8988T (cell line): ENCODE measurements at places on chromosomes 1 and 21.
A peak's percentile ranks its signal among the peaks of the same experiment; 100 is the strongest.

GRCh38 chr1:25239681-25240541, 7.3 kb downstream of the RSRP1 start:
- peak; percentile 69 for DNase-seq

- DNase-seq = no peak
Observed at GRCh38 chr1:157948312-157949073, 45.0 kb upstream of the KIRREL1 start.

GRCh38 chr1:221344693-221345092, 397.2 kb downstream of the DUSP10 start:
- DNase-seq = no peak

DNA sequence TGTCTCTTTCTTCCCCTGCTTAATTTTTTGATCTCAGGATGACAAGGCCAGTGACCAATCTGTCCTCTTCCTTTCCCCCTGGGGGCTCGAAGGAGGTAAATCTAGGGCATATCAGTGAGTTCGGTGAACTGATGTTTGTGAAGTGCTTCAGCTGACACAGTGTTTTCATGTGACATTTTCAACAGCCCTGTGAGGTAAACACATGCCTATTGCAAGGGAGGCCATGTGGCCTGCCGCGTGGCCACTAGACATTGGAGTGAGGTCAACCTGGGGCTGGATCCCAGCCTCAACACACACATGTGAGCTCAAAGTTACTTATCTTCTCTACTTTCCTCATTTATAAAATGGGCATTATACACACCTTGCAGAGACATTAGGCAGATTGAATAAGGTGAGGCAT, 126.3 kb downstream of the PLPP3 start:
- no peak for DNase-seq

DNA sequence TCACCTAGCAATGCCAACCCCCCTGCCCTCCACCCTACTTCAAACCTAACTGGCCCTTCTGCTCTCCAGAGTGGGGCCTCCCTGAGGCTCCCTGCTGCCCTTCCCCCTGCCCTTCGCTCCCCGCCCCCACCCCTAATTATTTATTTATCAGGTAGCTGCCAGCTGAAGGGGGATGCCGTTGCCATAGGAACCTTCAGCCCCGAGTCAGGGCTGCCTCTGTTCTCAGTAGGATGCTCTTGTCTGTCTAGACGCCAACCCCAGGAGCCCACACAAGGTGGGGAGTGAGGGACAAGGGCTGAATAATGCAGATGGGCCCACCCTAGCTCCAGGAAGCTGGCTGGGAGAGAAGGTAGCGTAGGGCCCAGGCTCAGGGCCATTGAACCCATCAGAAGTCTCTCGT, 41.1 kb downstream of the NKAIN1 start:
- DNase-seq = no peak

GRCh38 chr1:6026095-6026809, 19.4 kb upstream of the KCNAB2 start:
- no peak for DNase-seq

- no peak for DNase-seq
Observed at GRCh38 chr1:109730666-109731065, 10.2 kb downstream of the GSTM3 start.

DNA sequence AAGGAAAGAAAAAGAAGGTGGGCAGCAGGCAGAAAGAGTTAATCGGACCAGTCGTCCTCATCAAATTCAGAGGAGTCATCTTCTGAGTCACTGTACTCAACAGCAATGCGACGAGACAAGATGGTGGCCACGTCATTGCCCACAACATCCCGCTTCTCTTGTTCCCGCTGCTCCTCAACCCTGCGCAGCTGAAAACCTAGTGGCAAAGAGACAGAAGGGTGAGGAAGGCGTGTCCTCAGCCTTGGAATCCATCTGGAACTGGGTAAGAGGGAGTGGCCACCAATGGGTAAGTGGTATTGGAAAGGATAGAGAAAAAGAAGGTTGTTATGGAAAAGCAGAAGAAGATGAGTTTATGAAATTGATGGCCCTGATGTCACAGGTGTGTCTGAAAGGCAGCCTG, 15.7 kb downstream of the GPR3 start:
- no peak for DNase-seq

DNA sequence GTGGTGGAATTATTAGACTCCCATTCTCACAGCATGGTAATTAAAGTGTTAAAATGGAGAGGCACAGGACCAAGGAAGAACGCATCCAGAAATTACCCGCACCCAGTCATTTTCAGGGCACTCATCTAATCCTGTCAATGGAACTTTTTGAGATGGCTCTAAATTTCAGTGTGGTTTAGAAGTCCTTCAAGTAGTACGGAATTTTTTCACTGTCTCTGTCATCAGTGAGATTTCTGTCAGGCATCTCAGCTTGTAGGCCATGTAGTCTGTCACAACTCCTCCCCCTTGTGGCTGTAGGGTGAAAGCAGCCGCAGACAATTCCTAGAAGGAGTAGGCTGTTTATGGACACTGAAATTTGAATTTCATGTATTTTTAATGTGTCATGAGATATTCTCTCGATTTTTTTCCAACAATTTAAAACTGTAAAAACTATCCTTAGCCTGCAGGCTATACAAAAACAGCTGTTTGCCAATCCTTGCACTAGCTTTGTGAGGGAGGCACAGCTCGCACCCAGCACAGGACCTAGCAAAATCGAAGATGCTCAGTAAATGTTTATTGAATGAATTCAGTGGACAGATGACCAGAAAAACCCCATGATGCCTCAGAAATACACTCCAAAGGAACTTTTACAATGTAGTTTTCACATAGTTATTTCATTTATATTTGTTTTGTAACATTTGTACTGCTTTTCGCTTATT, 6.6 kb upstream of the NUP133 start:
- DNase-seq = peak; percentile 37

DNA sequence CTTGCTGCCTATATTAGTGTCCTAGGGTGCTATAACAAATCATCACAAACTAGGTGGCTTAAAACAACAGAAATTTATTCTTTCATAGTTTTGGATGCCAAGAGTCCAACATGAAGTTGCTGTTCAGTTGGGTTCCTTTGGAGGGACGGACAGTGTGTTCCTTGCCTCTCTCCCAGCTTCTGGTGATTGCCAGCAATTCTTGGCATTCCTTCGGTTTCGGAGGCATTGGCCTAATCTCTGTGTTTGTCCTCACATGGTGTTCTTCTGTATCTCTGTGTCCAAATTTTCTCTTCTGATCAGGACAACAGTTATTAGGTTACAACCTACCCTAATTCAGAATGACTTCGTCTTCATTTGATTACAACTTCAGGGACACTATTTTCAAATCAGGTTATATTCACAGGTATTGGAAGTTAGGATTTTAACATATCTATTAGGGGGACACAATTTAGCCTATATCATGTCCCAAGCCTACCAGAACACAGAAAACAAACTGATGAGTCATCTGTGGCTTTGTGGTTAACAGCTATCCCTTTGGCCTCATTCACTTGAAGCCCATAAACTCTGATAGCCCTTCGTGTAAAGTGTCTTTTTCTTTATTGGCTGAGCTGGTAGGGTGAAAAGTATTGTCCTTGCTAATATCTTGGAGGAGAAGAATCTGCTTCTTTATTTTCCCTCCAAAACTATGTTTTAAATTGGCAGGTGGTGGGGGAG, 83.2 kb upstream of the PAPPA2 start:
- DNase-seq = no peak

- DNase-seq = no peak
Observed at GRCh38 chr21:27837936-27838335, 871.0 kb upstream of the ADAMTS5 start.

GRCh38 chr1:151156515-151156819, at the start of gene TNFAIP8L2:
Gene TNFAIP8L2, plus strand, starts transcription at chr1:151156649. Its CDS starts 2,049 bp downstream, at chr1:151158698.
- no peak for DNase-seq

DNA sequence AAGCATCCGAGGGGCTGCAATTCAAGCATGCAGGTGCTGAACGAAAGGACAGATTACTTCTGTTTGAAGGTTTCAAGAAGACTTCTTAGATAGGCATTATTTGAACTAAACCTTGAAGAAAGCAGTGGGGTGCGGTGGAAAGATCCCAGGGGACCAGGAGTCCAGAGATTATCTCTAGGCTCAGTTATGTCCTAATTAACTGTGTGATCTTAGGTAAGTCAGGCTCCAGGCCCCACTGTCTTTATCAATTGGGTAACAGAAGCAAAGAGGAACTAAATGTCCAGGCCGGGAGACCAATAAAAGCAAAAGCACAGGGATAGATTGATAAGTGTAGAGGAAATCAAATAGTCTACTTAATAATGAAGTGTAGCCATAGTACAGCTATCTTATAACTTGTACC, 72.9 kb upstream of the CDC42BPA start:
- DNase-seq = no peak

GRCh38 chr1:56585985-56586384, 6.6 kb upstream of the PLPP3 start:
- no peak for DNase-seq

DNA sequence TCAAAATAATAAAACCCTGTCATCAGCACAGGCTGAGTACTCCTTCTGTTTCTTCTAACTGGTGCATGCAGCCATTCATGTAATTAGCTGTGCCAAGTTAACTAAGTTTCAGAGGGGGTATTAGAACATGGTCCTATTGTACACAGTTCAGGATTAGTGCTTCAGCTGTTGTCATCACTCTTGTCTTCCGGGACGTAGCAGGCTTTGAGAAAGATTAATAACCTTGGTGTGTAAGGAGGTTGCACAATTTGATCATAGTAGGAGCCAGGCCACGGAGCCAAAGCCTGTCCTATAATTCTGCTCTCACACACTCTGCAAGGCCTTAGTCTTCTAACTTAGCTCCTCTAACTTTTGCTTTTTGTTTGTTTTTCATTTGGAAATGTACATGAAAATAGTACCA, 44.7 kb downstream of the PTGFRN start:
- DNase-seq = no peak

- no peak for DNase-seq
Observed at GRCh38 chr1:218494449-218494852, 149.3 kb downstream of the TGFB2 start.

DNA sequence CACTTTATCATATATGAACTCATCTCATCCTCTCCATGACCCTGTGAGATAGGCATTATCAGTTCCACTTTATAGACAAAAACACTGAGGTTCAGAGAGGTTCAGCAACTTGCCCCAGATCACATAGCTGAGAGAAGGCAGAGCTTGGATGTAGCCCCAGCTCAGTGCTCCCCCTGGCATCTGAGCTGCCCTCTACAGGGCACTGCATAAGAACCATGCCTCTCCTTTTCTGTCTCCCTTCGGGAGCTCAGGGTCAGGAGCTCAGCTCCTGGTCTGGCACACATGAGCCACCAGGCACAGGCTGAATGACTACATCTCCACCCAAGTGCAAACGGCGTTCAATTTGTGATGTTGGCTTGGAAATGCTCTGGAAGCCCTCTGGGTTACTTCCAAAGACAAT, 16.9 kb downstream of the RAB7B start:
- no peak for DNase-seq

- no peak for DNase-seq
Observed at GRCh38 chr1:233389169-233389568, 61.6 kb downstream of the MAP3K21 start.

DNA sequence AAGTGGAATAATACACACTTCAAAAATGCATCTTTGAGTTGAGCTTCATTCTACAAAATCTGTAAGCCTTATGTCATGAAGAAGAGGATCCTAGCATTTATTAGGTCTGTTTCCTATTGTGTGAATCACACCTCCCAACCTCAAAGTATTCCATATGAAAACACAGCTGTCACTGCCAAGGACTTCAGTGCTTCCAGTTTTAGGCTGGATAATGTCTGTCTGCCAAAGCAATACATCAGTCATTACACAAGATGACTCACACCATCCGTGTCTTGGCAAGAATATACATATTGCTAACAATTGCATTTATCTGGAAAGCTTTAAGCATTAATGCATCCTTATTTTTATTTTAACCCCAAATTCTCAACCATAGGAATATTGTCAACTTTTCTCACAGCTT, 125.7 kb upstream of the TMPRSS15 start:
- DNase-seq = no peak
